Osteoblast (primary cell): ENCODE measurements at places on chromosomes 16 and 17. TPM values are rescaled to one million over a fixed set of nuclear protein-coding genes. Genes with fewer than 3 reads are reported as not detected.

DNA sequence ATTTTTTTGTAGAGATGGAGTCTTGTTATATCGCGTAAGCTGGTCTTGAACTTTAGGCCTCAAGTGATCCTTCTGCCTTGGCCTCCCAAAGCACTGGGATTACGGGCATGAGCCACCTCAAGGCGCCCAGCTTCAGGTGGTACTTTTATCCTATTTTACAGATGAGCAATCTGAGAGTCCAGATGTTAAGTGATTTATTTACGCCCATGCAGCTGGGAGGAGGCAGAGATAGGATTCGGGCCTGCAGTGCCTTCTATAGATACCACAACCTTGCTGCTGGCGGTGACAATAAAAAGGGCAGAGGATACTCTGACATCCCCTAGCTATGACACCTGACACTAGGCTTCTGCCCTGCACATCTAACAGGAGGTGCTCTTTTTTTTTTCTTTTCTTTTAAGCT lies 4.3 kb upstream of the KRT12 start:
- H3K36me3 ChIP-seq, result no peaks in the 10 kb centered on the region
- H3K4me1 ChIP-seq, result peaks cover 9% of the 10 kb centered on the region
- H3K27ac ChIP-seq, result no peak overlapping the region
- no peaks in the 10 kb centered on the region for H3K27me3 ChIP-seq

- no peak overlapping the region for H3K27ac ChIP-seq
- DNase-seq, result no peak
- no peak overlapping the region for H3K4me3 ChIP-seq
- H3K4me1 ChIP-seq, result no peaks in the 10 kb centered on the region
- no peaks in the 10 kb centered on the region for H3K36me3 ChIP-seq
Measured at GRCh38 chr17:37168731-37169353, 206.9 kb upstream of the C17orf78 start.

GRCh38 chr17:13374203-13375143 lies 227.3 kb downstream of the HS3ST3A1 start:
- H3K27me3 ChIP-seq, result no peaks in the 10 kb centered on the region
- no peak for DNase-seq
- H3K4me3 ChIP-seq, result no peak overlapping the region
- H3K27ac ChIP-seq, result no peak overlapping the region
- H3K4me1 ChIP-seq, result no peaks in the 10 kb centered on the region

GRCh38 chr17:27624539-27624938 lies 6.4 kb upstream of the LGALS9 start:
- H3K4me1 ChIP-seq, result no peaks in the 10 kb centered on the region
- no peak overlapping the region for H3K27ac ChIP-seq
- H3K36me3 ChIP-seq, result no peaks in the 10 kb centered on the region
- no peak for DNase-seq
- H3K4me3 ChIP-seq, result no peak overlapping the region
- no peaks in the 10 kb centered on the region for H3K27me3 ChIP-seq

MYH2 gene
- not detected in 2 replicates for total RNA-seq

ALOX12B gene
- not detected in 2 replicates for total RNA-seq

RAB26 gene
- 0.36 and 0.59 TPM in 2 replicates for total RNA-seq

GRCh38 chr16:31219154-31219741 lies 2.3 kb upstream of the PYDC1 start:
- H3K4me3 ChIP-seq, result no peak overlapping the region
- no peaks in the 10 kb centered on the region for H3K36me3 ChIP-seq
- peak; percentile 68 for DNase-seq
- H3K4me1 ChIP-seq, result peaks cover 3% of the 10 kb centered on the region

- H3K27ac ChIP-seq, result peak overlapping the region; percentile 67
- no peaks in the 10 kb centered on the region for H3K27me3 ChIP-seq
- peaks cover 39% of the 10 kb centered on the region for H3K4me1 ChIP-seq
- H3K4me3 ChIP-seq, result no peak overlapping the region
- no peaks in the 10 kb centered on the region for H3K36me3 ChIP-seq
Measured at GRCh38 chr16:25093208-25094061, 18.1 kb upstream of the LCMT1 start.

GRCh38 chr17:37301288-37301687 lies 74.5 kb upstream of the C17orf78 start:
- no peak for DNase-seq
- no peaks in the 10 kb centered on the region for H3K27me3 ChIP-seq
- peaks cover 8% of the 10 kb centered on the region for H3K4me1 ChIP-seq
- H3K27ac ChIP-seq, result no peak overlapping the region
- no peaks in the 10 kb centered on the region for H3K36me3 ChIP-seq

DNA sequence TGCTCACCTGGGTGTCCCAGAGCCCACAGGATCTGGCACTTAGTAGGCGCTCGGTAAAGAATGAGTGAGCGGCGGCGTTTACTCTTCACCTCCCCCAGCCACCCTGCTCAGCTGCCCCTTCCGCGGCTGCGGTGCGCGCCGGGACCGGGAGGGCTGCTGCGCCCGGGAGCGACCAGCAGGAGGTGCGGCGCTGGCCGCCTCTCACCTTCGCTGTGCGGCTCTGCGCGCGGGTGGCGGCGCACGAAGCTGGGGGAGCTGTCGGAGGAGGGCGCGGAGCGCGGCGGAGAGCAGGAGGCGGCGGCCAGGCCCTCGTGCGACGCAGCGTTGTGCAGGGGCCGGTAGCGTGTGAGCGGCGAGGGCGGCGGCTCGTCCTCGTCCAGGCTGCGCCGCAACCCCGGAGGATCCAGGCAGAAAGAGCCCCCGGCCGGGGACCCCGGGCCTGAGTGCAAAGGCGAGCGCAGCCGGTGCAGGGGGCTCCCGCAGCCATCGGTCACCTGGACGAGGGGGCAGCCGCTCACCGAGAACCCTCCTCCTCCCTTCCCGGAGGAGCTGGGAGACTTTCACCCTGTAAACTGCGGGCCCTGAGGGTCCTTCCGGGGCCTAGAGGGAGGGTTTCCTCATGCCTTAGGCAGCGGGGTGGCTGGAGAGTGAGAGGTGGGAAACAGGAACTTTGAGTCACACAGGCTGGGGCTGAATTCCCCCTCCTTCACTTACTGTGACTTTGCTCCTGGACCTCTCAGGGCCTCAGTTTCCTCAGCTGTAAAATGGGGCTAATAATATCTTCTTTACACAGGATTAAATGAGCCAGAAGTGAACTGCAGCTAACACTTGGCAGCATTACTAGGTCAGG lies 12.5 kb downstream of the SAMD14 start:
- H3K36me3 ChIP-seq, result no peaks in the 10 kb centered on the region
- H3K27me3 ChIP-seq, result peaks cover 6% of the 10 kb centered on the region
- peaks cover 5% of the 10 kb centered on the region for H3K4me1 ChIP-seq
- no peak overlapping the region for H3K27ac ChIP-seq

DNA sequence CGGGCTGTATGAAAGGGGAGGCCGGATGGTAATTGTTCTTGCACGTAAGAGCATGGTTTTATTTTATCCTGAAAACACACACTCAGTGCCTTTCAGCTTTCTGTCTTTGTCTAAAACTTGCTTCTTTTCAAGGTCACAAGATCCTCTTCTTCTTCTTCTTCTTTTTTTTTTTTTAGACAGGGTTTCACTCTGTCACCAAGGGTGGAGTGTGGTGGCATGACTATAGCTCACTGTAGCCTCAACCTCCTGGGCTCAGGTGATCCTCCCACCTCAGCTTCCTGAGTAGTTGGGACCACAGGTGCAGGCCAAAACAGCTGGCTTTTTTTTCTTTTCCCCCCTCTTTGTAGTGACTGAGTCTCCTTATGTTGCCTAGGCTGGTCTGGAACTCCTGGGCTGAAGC lies 15.9 kb upstream of the ZNF629 start:
- H3K4me3 ChIP-seq, result no peak overlapping the region
- peaks cover 8% of the 10 kb centered on the region for H3K4me1 ChIP-seq
- H3K27ac ChIP-seq, result no peak overlapping the region
- H3K27me3 ChIP-seq, result no peaks in the 10 kb centered on the region

GRCh38 chr16:926715-927114 lies 44.1 kb downstream of the LMF1 start:
- H3K4me3 ChIP-seq, result no peak overlapping the region
- no peaks in the 10 kb centered on the region for H3K36me3 ChIP-seq
- no peak for DNase-seq
- no peaks in the 10 kb centered on the region for H3K27me3 ChIP-seq
- H3K27ac ChIP-seq, result no peak overlapping the region
- H3K4me1 ChIP-seq, result no peaks in the 10 kb centered on the region

- peaks cover 28% of the 10 kb centered on the region for H3K36me3 ChIP-seq
- DNase-seq, result no peak
- H3K27me3 ChIP-seq, result no peaks in the 10 kb centered on the region
- no peak overlapping the region for H3K27ac ChIP-seq
Measured at GRCh38 chr17:35709874-35710273, 21.6 kb upstream of the RASL10B start.

OR3A2 gene
- not detected in 2 replicates for total RNA-seq

GRCh38 chr16:58842156-58842555 lies 108.0 kb upstream of the GOT2 start:
- H3K4me3 ChIP-seq, result no peak overlapping the region
- no peak overlapping the region for H3K27ac ChIP-seq
- H3K36me3 ChIP-seq, result no peaks in the 10 kb centered on the region
- H3K27me3 ChIP-seq, result no peaks in the 10 kb centered on the region
- no peak for DNase-seq

- peak; percentile 97 for DNase-seq
- no peaks in the 10 kb centered on the region for H3K36me3 ChIP-seq
- peaks cover 18% of the 10 kb centered on the region for H3K4me1 ChIP-seq
- H3K27me3 ChIP-seq, result peaks cover 12% of the 10 kb centered on the region
- H3K4me3 ChIP-seq, result no peak overlapping the region
- no peak overlapping the region for H3K27ac ChIP-seq
Measured at GRCh38 chr17:81523402-81524038, 4.7 kb upstream of the FSCN2 start.

GRCh38 chr16:9092978-9093344 lies 1.5 kb downstream of the HAPSTR1 start:
- DNase-seq, result no peak
- no peaks in the 10 kb centered on the region for H3K27me3 ChIP-seq
- peak overlapping the region; percentile 98 for H3K4me3 ChIP-seq
- H3K27ac ChIP-seq, result peak overlapping the region; percentile 90
- H3K36me3 ChIP-seq, result peaks cover 42% of the 10 kb centered on the region

HAS3 gene
- 1.4 and 1.5 TPM in 2 replicates for total RNA-seq

GRCh38 chr16:74466872-74467271 lies 45.6 kb upstream of the CLEC18B start:
- no peak overlapping the region for H3K4me3 ChIP-seq
- peaks cover 15% of the 10 kb centered on the region for H3K4me1 ChIP-seq
- H3K27me3 ChIP-seq, result no peaks in the 10 kb centered on the region

GRCh38 chr17:81322271-81323082 lies 27.4 kb upstream of the SLC38A10 start:
- DNase-seq, result peak; percentile 98
- H3K4me1 ChIP-seq, result no peaks in the 10 kb centered on the region
- no peaks in the 10 kb centered on the region for H3K36me3 ChIP-seq
- no peak overlapping the region for H3K4me3 ChIP-seq

DNA sequence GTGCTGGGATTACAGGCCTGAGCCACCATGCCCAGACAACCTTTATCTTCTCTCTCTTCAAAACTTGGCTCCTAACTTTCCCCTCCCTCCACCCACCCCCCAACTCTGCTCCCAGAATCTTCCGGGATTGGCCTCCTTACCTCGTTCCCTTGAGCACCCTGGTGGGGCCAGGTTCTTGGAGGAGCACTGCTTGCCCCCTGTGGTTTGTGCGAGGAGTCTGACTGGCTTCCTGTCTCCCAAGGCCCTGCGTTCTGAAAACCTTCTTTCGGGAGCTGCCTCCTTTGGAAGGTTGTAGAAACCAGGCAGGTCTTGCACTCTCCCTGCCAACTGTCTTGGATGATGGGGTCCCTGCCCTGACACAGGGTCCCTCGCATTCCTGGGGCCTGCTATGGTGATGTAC lies 19.8 kb downstream of the PLXDC1 start:
- H3K36me3 ChIP-seq, result no peaks in the 10 kb centered on the region
- peak overlapping the region; percentile 53 for H3K27ac ChIP-seq
- no peak overlapping the region for H3K4me3 ChIP-seq
- peaks cover 18% of the 10 kb centered on the region for H3K4me1 ChIP-seq

GRCh38 chr16:19861811-19862327 lies 22.8 kb downstream of the GPRC5B start:
- DNase-seq, result no peak
- H3K27me3 ChIP-seq, result no peaks in the 10 kb centered on the region
- no peak overlapping the region for H3K4me3 ChIP-seq
- peaks cover 7% of the 10 kb centered on the region for H3K4me1 ChIP-seq
- H3K27ac ChIP-seq, result no peak overlapping the region

KRT32 gene
- not detected in 2 replicates for total RNA-seq

- H3K4me3 ChIP-seq, result no peak overlapping the region
- H3K27ac ChIP-seq, result no peak overlapping the region
- peaks cover 3% of the 10 kb centered on the region for H3K36me3 ChIP-seq
- H3K27me3 ChIP-seq, result no peaks in the 10 kb centered on the region
- H3K4me1 ChIP-seq, result no peaks in the 10 kb centered on the region
Measured at GRCh38 chr17:37162800-37163199, 213.0 kb upstream of the C17orf78 start.

GRCh38 chr16:24424364-24424763 lies 115.0 kb upstream of the RBBP6 start:
- H3K4me3 ChIP-seq, result no peak overlapping the region
- no peak for DNase-seq
- no peak overlapping the region for H3K27ac ChIP-seq
- no peaks in the 10 kb centered on the region for H3K36me3 ChIP-seq
- no peaks in the 10 kb centered on the region for H3K4me1 ChIP-seq

- H3K27ac ChIP-seq, result no peak overlapping the region
- no peak for DNase-seq
- H3K36me3 ChIP-seq, result no peaks in the 10 kb centered on the region
- no peak overlapping the region for H3K4me3 ChIP-seq
Measured at GRCh38 chr16:1528921-1529537, 4.4 kb upstream of the TMEM204 start.

PERCC1 gene
- total RNA-seq, result not detected in 2 replicates

GRCh38 chr17:9899280-9900043 lies 5.6 kb downstream of the RCVRN start:
- no peak for DNase-seq
- H3K36me3 ChIP-seq, result no peaks in the 10 kb centered on the region
- H3K4me1 ChIP-seq, result no peaks in the 10 kb centered on the region
- H3K27ac ChIP-seq, result no peak overlapping the region
- H3K4me3 ChIP-seq, result no peak overlapping the region

DNA sequence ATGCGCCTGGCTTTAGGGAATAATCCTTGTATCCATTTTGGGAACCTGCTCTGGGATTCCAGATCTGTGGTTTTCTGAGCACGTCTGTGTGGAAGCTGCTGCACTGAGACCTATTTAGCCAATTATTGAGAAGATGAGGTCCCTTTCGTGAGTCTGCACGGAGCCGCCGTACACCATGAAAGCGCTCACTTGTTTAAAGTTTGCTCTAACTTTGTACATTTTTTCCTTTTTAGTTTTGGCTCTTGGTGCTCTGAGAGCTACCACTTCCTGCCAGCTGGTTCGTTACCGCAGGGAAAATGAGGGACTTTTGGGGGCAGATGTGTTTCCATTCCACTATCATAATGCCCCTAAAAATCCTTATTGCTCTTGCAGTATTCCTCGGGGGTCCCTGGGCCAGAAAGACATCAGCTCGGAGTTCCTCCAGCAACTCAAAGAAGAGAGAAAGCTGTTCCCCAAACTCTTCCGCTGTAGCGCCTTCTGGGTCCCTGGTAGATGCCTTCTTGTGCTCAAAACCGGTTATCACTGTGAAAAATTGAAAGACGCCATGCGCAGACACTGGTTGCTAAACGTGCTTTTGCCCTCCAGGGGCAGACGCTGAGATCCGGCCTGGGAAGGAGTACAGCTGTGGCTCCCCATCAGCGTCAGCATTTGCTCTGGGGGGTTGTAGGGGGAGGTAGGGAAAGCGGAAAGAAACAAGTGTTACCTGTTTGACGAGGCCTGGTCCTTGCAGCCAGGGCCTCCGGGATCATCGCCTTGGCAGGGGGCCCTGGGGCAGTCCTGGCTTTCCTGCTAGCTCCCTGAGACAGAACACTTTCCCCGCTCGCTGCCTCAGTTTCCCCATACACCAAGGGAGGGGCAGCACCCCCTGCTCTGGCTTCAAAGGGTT lies 238.1 kb downstream of the MRTFB start:
- H3K27me3 ChIP-seq, result no peaks in the 10 kb centered on the region
- H3K36me3 ChIP-seq, result no peaks in the 10 kb centered on the region
- H3K4me1 ChIP-seq, result peaks cover 63% of the 10 kb centered on the region
- H3K27ac ChIP-seq, result peak overlapping the region; percentile 88
- H3K4me3 ChIP-seq, result peak overlapping the region; percentile 34

MYL11 gene
- total RNA-seq, result not detected in 2 replicates
